Renal cortex interstitium (tissue), 15 donors: ENCODE measurements at places on chromosomes 12 and 14. TPM values are rescaled to one million over a fixed set of nuclear protein-coding genes. Genes with fewer than 3 reads are reported as not detected.

Gene GARIN6
- polyA plus RNA-seq: not detected

Gene RBM25
- polyA plus RNA-seq: 184 TPM

Gene SERPINA12
- 0.30 TPM for polyA plus RNA-seq

Gene ADAM21
- polyA plus RNA-seq: 0.65 TPM

Gene PRORP
- polyA plus RNA-seq: 30.6 TPM

Gene PDE3A
- 24.9 TPM for polyA plus RNA-seq

Gene TDRD9
- polyA plus RNA-seq: 1.9 TPM

Gene AQP6
- 16.1 TPM for polyA plus RNA-seq

Gene TGM1
- polyA plus RNA-seq: 1.6 TPM

Gene BIN2
- polyA plus RNA-seq: 2.3 TPM

Gene SLC7A8
- polyA plus RNA-seq: 120 TPM

Gene OR4Q2
- polyA plus RNA-seq: not detected

Gene FNTB
- 30.0 TPM for polyA plus RNA-seq

Gene PLEKHG7
- polyA plus RNA-seq: 0.49 TPM

Gene HOXC10
- 65.1 TPM for polyA plus RNA-seq

Gene ANKRD33
- 0.16 TPM for polyA plus RNA-seq

Gene ANO4
- 2.0 TPM for polyA plus RNA-seq

Gene FITM1
- 0.56 TPM for polyA plus RNA-seq

Gene ADGRD1
- polyA plus RNA-seq: 15.0 TPM

Gene SLCO1B1
- 0.08 TPM for polyA plus RNA-seq

Gene ARHGDIB
- 60.0 TPM for polyA plus RNA-seq

Gene TAS2R9
- not detected for polyA plus RNA-seq

Gene ZNF410
- 58.1 TPM for polyA plus RNA-seq

Gene HCAR2
- polyA plus RNA-seq: 0.57 TPM

Gene DAO
- 0.92 TPM for polyA plus RNA-seq

Gene GPR132
- 0.26 TPM for polyA plus RNA-seq

Gene OLR1
- polyA plus RNA-seq: 1.3 TPM

Gene PROX2
- 2.9 TPM for polyA plus RNA-seq

Gene PLCZ1
- polyA plus RNA-seq: 0.89 TPM

Gene ALG10B
- 12.9 TPM for polyA plus RNA-seq

Gene MSRB3
- polyA plus RNA-seq: 20.6 TPM

Gene CCDC196
- 0.42 TPM for polyA plus RNA-seq

Gene KLHDC2
- polyA plus RNA-seq: 182 TPM

Gene ACTR10
- 122 TPM for polyA plus RNA-seq

Gene SLC17A8
- polyA plus RNA-seq: 1.1 TPM

Gene ATG2B
- 49.9 TPM for polyA plus RNA-seq

Gene CLEC7A
- 2.5 TPM for polyA plus RNA-seq

Gene KRT7
- polyA plus RNA-seq: 42.0 TPM

Gene TCL1B
- 0.42 TPM for polyA plus RNA-seq

Gene RERG
- polyA plus RNA-seq: 35.9 TPM

Gene MUCL1
- polyA plus RNA-seq: not detected

Gene ENO2
- 25.7 TPM for polyA plus RNA-seq

Gene PPM1A
- 64.2 TPM for polyA plus RNA-seq

Gene TUBA1A
- 362 TPM for polyA plus RNA-seq

Gene NPAS3
- 8.9 TPM for polyA plus RNA-seq

Gene P2RX2
- 0.98 TPM for polyA plus RNA-seq

Gene LMNTD1
- polyA plus RNA-seq: not detected

Gene PPP1R36
- polyA plus RNA-seq: 0.67 TPM
